ENCODE measurements at places on chromosomes 1 and 21.

- no peak for DNase-seq
Measured at GRCh38 chr1:207519505-207520399, 23.8 kb downstream of the CR1 start.

DNA sequence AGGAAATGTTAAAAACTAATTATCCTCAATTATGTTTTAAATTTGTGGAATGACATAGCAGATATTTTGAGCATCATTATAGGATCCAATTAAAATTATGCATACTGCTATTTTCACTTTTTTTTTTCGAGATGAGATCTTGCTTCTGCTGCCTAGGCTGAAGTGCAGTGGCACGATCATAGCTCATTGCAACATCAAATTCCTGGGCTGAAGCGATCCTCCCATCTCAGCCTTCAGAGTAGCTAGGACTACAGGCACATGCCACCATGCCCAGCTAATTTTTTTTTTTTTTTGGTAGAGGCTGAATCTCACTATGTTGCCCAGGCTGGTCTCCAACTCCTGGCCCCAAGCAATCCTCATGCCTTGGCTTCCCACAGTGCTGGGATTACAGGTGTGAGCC lies 11.3 kb upstream of the SLC1A7 start:
- DNase-seq = no peak

DNA sequence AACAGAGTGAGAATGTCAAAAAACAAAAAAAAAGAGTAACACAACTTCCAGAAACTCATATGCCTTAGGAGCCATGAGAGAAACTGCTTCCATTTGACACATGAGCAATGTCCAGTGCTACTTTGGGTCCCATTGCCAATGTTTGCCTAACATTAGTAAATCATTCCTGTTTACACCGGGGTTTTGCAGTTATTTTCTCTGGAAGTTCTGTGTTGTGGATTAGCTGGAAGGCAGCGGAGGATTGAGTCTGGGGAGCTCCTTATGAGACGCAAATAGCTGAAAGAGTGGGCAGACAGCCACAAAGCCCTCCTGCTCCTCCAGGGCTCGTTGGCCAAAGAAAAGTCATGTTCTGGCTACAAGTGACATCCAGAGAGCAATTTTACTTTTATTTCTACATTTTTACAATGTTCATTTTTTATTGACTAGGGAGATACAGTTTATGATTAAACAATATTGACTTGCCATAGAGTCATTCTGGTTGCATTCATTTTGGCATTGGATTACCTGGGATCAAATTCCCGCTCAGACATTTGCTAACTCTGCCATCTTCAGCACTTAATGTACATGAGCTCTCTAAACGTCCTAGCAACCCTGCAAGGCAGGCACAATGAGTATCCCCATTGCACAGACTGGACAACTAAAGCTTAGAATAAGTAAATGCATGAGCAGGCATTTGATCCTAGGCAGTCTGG lies 66.4 kb upstream of the GALNT2 start:
- no peak for DNase-seq

- DNase-seq = no peak
Measured at GRCh38 chr1:212967801-212968200, 17.5 kb downstream of the VASH2 start.

GRCh38 chr1:66013371-66013770 lies 220.7 kb downstream of the PDE4B start:
- no peak for DNase-seq

DNA sequence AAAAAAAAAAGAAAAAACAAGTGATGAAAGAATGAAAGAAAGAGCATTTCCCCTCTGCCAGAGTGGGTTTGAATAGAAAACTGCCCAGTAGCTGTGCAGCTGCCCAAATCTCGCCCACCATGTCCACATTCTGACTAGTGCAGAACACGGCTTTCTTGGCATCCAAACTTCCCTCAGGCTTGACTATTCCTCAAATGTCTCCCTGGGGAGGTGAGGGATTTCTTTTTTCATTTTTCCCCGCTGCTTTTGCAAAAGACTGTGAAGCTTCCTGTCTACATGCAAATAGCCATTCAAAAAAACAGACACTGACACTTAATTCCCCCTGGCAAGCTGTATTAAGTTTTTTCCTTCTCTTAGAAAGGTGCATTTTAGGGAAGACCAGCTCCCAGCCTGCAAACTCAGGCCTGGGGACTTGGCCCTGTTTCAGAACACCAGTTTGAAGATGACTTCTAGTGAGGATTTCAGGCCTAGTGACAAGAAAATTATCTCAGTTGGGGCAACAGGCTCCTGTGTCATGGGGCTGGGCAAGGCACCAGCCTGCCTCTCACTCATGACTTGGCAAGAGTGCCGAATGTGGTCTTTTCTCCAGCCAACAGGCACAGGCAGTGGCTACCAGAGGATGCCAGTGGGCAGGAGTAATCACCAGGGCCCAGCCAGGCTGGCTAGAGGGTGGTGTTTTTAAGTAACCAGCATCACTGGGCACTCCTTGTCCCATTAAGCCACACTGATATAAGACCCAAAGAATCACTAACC lies 178.1 kb upstream of the NFIA start:
- no peak for DNase-seq

DNA sequence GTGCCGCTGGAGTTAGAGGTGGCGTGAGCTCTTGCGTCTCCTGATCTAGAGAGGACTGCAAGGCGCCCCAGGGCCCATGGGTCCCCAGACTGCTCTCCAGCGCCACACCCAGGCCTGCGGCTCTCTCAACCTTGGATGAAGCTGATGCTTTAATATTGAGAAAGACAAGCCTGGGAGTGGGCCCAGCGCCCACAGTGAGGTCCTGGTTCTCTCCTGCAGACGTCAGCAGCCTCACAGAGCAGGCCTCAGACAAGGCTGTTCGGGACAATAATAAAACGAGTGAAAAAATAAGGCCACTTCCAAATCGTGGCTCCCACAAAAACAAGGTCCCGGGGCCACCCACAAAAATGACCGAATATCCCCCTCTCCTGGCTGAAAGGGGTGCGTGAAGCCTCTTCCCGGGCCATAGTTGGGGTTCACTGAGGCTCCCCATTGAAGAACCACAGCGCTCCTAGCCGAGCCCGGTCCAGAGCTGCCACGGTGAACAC lies 6.0 kb upstream of the DNMT3L start:
- peak; percentile 11 for DNase-seq

DNA sequence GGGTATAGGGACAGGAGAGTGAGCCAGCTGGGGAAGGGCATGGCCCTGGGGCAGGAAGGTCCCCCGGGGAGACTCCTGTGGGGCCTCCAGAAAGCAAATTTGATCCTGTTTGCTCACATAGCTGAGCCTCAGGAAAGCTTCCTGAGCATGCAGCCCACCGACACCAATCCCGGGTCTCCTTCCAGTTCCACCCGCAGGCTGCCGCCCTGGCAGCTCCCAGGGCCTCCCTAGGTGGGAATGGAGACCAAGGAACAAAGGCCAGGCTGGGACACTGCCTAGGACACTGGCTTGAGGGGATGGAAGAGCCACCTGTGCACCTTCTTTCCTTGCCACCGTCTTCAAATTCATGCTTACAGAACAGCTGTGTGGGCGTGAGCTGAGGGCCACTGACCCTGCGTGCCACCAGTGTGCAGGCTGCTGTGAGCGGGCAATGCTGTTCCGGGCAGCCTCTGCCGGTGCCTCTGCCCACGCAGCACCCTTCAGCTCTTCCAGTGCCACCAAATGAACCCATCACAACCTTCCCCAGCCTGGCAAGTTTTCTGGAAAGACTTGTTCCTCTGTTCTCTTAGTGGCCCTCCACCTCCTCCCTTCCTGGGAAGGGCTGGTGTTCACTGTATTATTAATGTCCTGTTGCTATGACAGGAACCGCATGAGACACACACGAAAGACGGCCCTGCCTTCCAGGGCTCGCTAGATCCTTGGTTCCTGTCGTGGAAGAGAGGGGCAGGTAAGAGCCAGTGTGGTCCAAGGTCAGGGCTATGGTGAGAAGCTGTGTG lies 53.6 kb downstream of the ACBD3 start:
- DNase-seq = no peak

GRCh38 chr1:72891976-72892375 lies 609.6 kb upstream of the NEGR1 start:
- DNase-seq = no peak

DNA sequence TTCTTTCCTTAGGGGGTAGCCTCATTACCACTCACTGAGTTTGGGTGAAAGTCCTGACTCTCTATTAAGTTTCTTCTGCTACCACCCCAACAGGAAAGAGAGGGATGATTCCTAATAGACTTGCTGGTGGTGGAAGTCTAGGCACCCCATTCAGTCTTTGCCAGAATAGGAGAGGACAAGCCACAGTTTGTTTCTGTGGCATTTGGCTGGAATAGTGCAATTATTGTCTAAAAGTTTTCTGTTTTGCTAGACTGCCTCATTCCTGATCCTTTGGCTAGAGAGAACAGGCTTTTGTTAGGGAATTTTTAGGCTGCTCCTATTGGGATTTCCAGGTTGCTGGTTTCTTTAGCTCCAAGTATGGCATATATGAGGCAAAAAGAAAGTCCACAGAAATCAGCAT lies 9.9 kb upstream of the HJV start:
- no peak for DNase-seq

GRCh38 chr21:16072221-16072620 lies 342.4 kb downstream of the USP25 start:
- no peak for DNase-seq

DNA sequence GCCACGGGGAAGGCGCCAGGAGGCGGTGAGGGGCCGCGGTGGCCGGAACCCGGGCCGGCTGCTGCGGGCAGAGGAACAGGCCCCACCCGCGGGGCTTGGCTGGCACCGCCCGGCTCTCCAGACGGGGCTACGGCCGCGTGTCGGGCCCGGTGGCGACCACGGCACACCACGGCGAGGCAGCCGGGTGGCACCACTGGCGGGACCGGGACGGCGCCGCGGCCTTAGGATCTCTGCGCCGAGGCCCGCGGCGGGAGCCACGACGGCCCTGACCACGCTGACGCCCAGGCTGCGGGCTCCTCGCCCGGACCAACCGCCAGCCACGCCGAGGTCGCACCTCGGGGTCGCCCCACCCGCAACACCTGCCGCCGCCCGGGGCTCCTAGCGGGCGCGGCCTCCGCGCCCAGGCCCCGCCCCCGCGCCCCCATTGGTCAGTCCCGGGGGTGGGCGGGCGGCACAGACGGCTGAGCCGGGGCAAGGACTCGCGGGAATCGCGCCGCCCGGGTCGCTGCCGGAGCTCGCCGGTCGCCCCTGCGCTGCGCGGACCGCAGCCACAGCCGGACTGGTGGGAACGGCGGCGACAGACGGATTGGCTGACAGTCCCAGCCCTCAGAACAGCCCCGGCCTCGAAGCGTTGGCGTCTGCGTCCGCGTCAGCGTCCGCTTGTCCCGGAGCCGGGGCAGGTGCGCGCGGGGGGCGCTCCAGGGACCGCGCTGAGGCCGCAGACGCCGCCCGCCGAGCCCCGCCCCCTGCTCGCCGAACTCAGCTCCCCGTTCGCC lies at the start of gene BMP8A:
Gene BMP8A (plus strand): TSS at position 491 of the 776 bp plus-strand sequence. CDS start 356 bp downstream, outside the sequence.
- DNase-seq = peak; percentile 71

DNA sequence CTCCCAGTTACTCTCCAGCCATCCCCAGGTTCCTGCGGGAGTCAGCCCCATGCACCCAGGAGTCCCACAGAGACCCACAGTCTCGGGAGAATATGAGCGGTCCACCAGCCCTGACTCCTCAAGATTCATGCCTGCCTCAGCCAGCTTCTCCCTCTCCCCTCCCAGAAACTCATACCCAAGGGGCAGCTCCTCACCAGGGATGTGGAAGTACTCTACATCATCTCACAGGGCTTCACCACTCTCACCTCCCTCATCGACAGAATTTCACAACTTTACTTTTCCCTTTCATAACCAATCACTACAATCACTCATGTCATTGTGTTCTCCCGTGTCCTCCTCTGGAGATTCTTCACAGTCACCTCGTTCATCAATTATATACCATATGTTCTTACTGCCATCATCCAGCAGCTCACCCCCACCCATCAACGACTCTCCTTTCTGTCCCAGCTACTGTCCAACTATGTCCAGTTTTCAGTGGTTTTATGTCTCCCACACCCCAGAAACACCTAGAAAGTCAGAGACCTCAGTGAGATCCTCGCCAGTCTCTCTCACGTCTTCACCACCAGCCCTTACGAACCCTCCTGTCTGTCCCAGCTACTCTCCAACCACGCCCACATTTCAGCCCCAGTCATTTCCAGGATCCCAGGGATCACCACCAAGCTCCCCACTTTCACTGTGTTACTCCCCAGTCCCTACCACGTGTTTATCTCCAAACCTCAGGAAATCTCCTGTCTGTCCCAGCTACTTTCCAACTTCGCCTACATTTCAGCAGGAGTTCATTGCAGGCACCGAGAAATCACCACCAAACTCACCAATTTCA lies 1530.1 kb upstream of the TPTE start:
- DNase-seq = no peak

DNA sequence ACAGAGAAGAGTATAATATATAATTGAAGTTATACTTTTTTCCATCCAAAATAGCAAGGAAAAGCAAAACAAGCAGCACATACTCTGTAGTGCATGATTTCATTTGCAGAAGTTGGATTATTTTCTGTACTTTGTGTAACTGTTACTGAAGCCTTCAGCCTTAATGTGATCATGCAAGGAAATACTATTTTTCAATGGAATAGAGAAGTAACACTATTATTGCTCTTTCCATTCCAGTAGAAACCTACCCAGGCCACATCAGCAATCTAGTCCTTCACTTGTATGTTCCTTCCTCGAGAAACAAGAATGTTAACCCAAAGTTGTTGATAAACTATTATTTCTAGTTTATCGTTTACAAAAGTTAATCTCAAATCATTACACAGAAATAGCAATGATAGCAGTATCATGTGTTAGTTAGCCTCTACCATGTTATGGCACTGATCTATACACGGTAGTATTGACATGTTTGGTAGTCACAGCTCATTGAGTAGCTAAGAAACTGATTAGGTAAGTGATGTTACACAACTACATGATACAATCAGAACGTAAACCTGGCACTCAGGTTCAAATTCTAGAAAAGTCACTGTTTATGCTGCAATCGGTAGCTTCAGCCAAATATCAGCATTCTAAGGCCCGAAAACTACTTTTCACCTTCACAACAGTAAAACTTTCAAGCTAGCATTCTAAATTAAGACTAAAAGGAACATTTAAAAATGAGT lies 37.6 kb upstream of the CHRM3 start:
- DNase-seq = no peak

DNA sequence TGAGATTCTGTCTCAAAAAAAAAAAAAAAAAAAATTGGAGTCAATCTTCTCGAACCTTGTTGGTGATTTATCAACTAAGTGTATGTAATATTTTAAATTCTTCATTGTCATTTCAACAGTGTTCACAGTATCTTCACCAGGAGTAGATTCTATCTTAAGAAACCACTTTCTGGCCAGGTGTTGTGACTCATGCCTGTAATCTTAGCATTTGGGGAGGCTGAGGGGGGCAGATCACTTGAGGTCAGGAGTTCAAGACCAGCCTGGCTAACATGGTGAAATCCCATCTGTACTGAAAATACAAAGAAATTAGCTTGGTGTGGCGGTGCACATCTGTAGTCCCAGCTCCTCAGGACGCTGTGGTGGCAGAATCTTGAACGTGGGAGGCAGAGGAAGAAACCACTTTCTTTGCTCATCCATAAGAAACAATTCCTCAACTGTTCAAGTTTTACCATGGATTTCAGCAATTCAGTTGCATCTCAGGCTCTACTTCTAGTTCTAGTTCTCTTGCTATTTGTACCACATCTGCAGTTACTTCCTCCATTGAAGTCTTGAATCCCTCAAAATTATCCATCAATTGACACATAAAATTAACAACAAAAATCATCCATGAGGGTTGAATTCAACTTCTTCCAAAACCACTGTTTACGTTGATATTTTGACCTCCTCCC lies 30.4 kb upstream of the EYA3 start:
- no peak for DNase-seq

Data from central memory CD4-positive, alpha-beta T cell (primary cell).